Smooth muscle cell of trachea (primary cell): ENCODE measurements at places on chromosomes 1 and 21. TPM values are rescaled to one million over a fixed set of nuclear protein-coding genes. Genes with fewer than 3 reads are reported as not detected.

The GPR37L1 gene
- not detected in 2 replicates for total RNA-seq

The DIO1 gene
- total RNA-seq: under 0.01 TPM in 1 of 2 replicates, not detected in the other

The NPHS2 gene
- not detected in 2 replicates for total RNA-seq

The TSSK3 gene
- total RNA-seq: 1.0 and 1.3 TPM in 2 replicates

The ERG gene
- 0.44 TPM in 1 of 2 replicates, not detected in the other for total RNA-seq

The SLAMF8 gene
- not detected in 2 replicates for total RNA-seq

The MAB21L3 gene
- 0.66 TPM in 1 of 2 replicates, not detected in the other for total RNA-seq

The CSF3R gene
- total RNA-seq: under 0.01 TPM in 1 of 2 replicates, not detected in the other

The IGFN1 gene
- under 0.01 TPM in 2 replicates for total RNA-seq

The SGIP1 gene
- 26.5 and 34.6 TPM in 2 replicates for total RNA-seq

The HSD3B1 gene
- total RNA-seq: not detected in 2 replicates

The NUP210L gene
- total RNA-seq: 0.15 and 0.17 TPM in 2 replicates

The KIF1B gene
- total RNA-seq: 31.1 and 43.6 TPM in 2 replicates

The PTGER3 gene
- 3.9 and 27.5 TPM in 2 replicates for total RNA-seq

The SPRR2G gene
- total RNA-seq: not detected in 2 replicates

The PGBD5 gene
- 1.7 TPM in 1 of 2 replicates, not detected in the other for total RNA-seq

The CRP gene
- total RNA-seq: not detected in 2 replicates

The VTCN1 gene
- not detected in 2 replicates for total RNA-seq

The U2AF1 gene
- total RNA-seq: 15.7 and 36.9 TPM in 2 replicates

The PM20D1 gene
- under 0.01 TPM in 1 of 2 replicates, not detected in the other for total RNA-seq

The CELSR2 gene
- 1.5 TPM in 2 replicates for total RNA-seq

The NBPF6 gene
- total RNA-seq: not detected in 2 replicates

The PCP4 gene
- total RNA-seq: not detected in 2 replicates

The KRTAP11-1 gene
- total RNA-seq: not detected in 2 replicates

The TRIM58 gene
- total RNA-seq: under 0.01 TPM in 1 of 2 replicates, not detected in the other

The DENND2D gene
- total RNA-seq: 3.3 and 22.7 TPM in 2 replicates

The RHBG gene
- total RNA-seq: not detected in 2 replicates

The LCE1C gene
- total RNA-seq: not detected in 2 replicates

The POLR3GL gene
- 17.7 and 19.2 TPM in 2 replicates for total RNA-seq

The BACH1 gene
- total RNA-seq: 75.2 and 95.8 TPM in 2 replicates

The RIMKLA gene
- total RNA-seq: under 0.01 TPM in 1 of 2 replicates, not detected in the other

The TMEM200B gene
- 20.0 and 22.8 TPM in 2 replicates for total RNA-seq

The CDCA8 gene
- total RNA-seq: 1.5 and 16.4 TPM in 2 replicates

The CYP4Z1 gene
- total RNA-seq: not detected in 2 replicates

The CASZ1 gene
- total RNA-seq: under 0.01 and 0.17 TPM in 2 replicates

The LENEP gene
- total RNA-seq: not detected in 2 replicates

The KCNQ4 gene
- under 0.01 TPM in 2 replicates for total RNA-seq
